ENCODE measurements at places on chromosomes 5 and 9.

DNA sequence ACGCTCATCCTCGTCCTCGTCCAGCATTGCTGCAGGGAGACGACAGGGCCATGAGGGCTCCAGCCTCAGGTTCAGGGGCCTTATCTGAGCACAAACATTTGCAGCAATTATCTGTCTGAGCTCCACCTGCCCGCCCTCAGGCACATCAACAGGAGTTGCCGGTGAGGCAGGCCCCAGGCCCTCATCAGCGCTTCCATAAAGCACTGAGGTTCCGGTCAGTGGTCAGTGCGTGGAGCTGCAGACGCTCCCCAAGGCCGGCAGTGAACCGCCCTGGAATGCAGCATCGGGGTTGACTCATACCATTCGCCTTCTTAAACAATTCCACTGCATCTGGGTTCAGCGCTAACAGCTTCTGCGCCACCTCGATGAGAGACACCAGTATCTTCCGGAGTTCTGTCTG is 15.2 kb downstream of the UBAC1 start:
- no peak for DNase-seq

DNA sequence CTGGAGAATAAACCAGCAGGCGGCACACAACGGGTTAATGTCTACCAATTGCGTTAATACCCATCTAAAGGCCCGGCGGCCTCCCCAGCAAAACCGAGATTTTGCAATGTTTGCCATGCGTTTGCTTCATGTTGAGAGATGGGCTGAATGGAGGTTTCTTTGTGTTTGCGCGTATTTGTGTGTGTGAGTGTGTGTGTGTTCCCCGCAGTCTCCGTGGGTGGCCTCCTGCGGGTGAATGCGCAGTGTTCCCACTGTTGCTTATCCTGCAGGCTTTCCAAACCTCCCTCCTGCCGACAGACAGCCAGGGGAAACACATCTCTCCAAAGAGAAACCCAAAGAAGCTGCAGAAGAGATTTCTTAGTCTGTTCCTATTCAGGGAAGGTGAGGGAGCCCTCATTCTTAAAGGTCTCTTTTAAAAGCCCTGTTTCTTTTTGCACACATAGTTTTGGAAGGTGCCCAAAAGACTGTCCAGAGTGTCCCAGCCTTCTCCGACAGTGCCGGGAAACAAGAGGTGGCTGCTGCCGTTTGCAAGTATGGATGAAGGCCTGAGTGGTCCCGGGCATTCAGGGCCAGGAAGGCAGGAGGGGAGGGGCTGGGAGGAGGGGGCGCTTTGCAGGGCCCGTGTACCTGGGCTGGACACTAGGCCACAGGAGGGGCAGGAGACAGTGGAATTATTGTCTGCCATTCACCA is 103.8 kb upstream of the ERCC6L2 start:
- DNase-seq: peak; percentile 61

GRCh38 chr5:15502208-15502607 is 2.2 kb downstream of the FBXL7 start:
- peak; percentile 65 for DNase-seq

GRCh38 chr9:2336055-2336454 is 285.5 kb upstream of the VLDLR start:
- peak; percentile 37 for DNase-seq

DNA sequence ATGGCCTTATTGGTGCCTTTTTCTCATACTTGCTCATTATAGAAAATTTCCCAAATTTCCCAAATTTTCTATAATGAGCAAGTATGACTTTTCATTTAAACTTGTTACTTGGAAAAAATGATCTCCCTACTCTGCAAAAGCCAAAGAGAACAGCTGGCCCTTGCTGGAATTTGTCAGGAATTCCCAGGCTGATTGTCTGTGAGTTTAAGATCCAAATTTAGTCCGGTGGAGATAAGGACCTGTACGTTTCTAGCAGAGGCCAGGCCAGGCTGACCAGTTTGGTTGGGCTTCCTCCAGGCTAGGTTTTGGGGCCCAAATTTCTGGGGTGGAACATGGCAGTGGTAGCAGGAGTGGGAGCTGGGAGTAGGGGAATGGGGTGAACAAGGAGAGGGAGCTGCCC is 51.9 kb downstream of the NEURL1B start:
- DNase-seq: no peak

- DNase-seq: no peak
Measured at GRCh38 chr5:138402640-138403039, 36.2 kb upstream of the REEP2 start.

DNA sequence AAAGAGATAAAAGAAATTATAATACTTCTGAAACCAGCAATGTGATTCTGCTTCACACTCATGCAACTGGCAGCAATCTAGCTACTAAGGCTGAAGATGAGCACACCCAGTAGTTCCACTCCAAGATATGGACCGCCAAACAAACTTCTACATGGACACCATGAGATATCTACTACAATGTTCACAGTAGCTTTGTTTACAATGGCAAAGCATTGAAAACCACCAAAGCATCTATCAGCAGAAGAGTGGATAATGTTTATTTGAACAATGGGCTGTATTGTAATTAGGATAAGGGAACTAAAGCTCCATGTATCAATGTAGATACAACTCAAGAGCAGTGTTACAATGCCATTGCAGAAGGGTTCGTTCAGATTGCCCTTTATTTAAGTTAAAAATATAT is 91.2 kb upstream of the ERBIN start:
- no peak for DNase-seq

DNA sequence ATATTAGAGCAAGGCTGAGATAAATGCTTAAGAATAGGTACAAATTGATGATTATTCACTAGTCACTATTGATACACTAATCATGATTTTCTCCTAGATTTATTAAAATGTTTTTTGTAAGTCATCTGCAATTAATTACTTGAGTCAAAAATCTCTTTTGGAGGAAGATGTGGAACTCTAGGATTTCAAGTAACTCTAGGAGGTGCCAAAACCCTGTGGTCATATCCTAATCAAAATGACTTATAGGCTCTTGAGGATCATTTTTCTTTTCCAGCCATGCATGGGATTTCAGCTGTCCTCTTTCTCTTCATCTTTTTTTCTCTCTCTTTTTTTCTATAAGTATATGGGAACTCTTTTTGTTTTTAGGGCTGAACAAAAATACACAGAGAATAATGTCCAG is 141.8 kb upstream of the CD180 start:
- DNase-seq: no peak

DNA sequence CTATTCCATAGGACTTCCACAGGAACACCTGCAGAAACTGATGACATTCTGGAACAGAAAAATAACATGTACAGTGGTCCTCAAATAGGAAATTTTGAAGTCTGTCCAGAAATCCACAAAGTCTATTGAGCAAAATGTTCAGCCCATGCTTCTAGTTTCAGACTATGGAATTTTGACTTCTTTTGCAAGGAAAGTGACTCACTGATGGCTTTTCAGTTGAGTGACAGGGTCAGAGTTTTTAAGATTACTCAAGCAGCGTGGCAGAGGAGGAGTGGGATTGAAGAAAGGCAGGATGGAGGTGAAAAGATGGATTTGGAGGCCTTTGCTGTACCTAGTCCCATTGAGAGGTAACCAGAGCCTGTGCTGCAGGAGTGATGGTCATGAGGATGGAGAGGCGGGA is 151.5 kb downstream of the GOLPH3 start:
- DNase-seq: no peak

- DNase-seq: no peak
Measured at GRCh38 chr9:133419005-133419404, 1.2 kb upstream of the REXO4 start.

- DNase-seq: peak; percentile 67
Measured at GRCh38 chr5:53161876-53162275, 52.3 kb upstream of the MOCS2 start.

- no peak for DNase-seq
Measured at GRCh38 chr9:70177121-70177520, 81.7 kb upstream of the SMC5 start.

DNA sequence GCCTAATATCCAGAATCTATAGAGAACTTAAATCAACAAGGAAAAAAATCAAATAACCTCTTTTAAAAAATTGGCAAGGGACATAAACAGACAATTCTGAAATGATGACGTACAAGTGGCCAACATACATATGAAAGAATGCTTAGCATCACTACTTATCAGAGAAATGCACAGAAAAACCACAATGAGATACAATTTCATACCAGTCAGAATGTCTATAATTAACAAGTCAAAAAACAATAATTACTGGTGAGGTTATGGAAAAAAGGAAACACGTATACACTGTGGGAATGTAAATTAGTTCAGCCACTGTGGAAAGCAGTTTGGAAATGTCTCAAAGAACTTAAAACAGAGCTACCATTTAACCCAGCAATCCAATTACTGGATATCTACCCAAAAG is 1192.0 kb downstream of the CDH12 start:
- no peak for DNase-seq

DNA sequence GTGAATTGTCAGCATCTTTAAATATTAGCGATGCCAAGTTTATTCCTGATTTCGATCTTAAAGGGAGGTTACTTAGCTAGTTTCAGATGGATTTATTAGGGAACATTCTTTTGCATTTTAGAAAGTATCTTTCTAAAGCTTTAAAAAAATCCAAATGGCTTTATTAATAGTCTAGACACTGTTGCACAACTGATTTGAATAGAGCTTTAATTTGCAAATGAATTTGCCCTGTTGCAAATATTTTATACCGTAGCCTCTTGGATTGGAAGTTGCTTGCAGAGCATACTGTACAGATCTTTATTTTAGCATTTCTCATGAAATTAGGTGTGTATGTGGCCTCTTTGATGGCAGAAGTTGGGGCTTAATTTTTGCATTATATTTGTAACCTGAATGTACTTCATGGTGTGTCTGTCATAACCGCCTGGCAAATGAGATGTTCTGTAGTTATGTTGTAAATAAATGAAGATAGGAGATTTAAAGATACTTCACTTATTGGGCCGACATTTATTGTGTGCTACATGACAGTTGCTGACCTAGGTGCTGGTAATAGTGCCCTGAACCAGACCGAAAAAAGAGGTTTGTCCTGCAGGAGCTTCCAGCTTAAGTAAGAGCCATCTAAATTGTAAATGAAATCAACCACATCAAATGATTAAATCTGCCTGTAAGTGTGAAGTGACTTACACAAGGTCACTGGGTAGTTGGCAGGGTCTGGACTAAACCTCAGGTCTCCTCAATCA is 1.8 kb downstream of the TCERG1 start:
- DNase-seq: no peak

GRCh38 chr5:80781356-80781755 is 126.6 kb upstream of the DHFR start:
- DNase-seq: peak; percentile 67

DNA sequence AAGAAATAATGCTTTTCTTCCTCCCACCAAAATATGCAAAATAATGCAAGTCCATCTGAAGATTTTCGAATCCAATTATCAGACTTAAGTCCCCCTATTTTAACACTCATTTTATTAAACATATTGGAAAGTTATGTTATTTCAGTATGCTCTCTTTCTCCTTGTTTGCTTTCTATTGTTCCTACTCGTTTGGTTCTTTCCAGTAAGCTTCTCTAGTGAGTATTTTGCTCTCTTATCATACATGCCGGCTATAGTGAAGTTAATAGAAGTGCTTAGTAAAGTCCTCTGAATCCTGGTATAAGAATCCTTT is 517 bp downstream of the ALDH1A1 start:
- DNase-seq: no peak

DNA sequence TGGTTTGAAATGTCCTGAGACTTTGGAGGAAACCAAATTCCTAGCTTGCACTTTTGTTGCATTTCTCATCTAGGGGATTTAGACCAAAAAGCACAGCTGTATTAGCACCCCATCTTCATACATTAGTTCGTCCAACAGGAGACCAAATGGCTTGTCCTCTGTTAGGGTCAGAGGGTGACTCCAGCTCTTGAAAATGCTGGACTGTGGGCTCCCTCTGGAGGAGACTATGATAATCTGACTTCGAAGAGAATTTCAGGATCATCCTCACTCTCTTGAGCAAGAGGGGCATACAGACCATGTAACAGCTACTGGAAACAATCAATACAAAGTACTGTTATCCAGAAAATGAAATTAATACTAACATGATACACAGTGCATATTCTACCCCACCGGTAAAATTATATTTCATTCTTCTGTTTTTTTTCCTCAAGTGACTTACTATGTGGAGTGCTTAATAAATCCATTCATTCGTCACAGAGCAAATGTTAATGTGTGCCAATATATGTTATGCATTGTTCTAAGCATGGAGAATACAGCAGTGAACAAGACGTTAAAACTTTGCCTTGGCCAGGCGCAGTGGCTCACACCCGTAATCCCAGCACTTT is 63.7 kb upstream of the PPP2CA start:
- peak; percentile 80 for DNase-seq

DNA sequence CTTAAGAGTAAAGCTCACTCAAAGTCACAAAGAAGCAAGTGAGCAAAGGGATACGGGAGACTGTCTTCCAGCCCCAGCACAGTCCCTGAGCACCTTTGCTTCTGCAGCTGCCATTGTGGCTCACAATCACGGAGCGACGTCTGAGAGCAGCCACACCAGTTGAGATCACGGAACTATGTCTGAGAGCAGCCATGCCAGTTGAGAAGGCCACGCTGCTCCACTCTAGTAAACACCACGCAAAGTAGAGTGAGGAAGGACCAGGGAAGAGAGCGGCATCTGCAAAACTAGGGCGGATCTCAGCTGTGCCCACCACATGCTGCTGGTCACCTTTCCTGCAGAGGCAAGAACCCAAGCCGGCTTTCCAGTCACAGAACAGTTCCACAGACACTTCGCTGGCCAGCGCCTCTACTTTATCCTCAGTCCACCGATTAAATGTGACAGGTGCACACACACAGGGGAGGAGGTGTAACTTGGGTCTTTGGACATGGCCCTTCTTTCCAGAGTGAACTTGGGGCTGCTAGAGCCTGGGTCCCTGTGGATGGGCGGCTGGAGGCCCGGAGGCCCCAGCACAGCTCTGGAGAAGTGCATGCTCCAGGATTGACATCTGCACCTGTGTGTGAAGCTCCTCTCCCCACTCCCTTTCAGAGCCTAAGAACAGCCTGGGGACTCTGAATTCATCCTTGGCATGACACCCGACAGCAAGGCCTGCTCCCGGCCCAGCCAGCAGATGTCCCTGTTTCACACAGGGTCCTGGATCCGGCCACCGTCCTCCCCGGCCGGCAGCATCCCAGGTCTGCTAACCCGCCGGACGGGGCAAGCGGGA is 324.9 kb upstream of the IRX4 start:
- DNase-seq: no peak

DNA sequence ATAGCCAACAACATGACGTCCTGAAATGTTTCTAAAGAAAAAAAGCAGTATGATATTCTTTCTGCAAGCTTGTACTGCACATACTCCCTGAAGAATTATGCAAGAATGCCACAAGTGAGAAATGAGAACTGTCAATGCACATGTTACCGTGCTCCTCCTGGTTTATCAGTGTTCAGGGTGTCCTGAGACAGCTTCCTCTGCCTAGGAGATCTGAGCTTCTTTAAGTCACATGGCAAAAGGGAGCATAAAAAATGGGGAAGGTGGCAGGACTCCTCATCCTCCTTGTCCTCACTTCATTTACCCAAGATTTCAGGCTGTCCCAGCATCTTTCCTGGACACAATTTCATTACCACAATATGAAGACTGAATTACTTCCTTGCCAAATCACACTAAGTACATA is 238.2 kb downstream of the GLIS3 start:
- no peak for DNase-seq

DNA sequence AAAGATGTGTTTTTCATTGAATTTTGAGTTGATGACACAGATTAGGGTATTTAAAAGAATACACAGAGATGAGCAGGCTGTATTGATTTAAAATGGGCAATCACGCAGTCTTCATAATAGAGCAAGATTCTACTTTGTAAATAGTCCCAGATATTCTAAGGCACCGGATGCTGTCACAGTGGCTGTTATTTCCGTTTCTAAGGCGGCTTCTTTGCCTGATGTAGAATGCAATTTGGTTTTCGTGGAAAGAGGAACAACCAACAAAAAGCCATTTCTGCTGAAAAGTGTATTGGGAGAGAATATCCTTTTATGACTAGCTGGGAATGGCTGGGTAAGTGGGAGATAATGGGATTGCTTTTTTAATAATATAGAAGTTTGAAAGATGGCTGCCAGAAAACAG is 17.5 kb downstream of the PRKACG start:
- DNase-seq: no peak
